ENCODE measurements at places on chromosomes 1 and 21.

DNA sequence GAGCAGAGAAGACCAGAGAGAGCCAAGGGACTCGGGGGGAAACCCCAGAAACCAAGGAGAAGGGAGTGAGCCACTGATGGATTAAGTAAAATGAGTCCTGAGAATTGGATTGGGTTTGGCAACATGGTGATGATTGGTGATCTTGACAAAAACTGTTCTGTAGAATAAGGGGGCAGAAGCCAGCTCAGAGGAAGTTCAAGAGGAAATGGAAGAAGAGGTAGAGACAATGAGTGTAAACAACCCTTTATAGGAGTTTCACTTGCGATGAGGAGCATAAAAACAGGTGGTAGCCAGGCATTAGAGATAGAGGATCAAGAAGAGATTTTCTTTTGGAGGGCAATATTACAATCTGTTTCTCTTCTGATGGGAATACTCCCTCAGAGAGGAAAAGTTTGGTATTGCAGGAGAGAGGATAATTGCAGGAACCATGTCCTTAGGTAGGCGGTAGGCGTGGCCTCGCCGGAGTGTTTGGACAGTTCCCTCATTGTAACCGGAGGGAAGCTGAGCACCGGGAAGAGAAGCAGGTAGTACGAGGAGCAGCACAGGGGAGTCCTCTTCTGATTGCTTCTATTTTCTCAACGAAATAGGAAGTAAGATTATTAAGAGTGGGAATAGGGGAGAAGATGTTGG is 68.4 kb upstream of the TENT5C start:
- no peak for DNase-seq

DNA sequence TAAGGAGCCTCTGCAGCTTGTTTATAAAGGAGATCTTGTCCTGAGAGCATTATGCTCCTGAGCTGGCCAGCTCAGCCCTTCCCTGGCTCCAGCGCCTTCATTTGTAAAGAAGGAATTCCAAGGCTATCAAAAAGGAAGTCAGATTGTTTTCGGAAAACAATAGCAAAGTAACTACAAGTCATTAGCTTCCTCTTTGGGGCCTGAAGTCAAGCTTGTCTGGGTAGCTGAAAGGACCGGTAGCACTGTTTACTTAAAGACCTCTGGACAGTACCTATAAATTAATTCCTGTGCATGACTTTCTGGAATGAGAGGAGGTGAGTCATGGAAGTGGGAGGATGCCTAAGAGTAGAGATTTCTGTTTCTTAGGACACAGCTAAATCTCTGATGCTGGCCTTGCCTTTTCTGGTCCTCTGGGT is 20.7 kb upstream of the GJA5 start:
- DNase-seq, result no peak

DNA sequence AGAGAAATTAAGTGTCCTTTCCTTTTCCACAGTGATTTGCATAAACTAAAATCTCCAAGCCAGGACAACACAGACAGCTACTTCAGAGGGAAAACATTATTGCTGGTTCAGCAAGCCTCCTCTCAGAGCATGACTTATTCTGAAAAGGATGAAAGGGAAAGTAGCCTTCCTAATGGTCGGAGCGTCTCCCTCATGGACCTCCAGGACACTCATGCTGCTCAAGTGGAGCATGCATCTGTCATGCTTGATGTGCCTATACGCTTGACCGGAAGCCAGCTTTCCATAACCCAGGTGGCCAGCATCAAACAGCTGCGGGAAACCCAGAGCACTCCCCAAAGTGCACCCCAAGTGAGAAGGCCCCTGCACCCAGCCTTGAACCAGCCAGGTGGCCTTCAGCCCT is 39.1 kb downstream of the CLEC20A start:
- no peak for DNase-seq

DNA sequence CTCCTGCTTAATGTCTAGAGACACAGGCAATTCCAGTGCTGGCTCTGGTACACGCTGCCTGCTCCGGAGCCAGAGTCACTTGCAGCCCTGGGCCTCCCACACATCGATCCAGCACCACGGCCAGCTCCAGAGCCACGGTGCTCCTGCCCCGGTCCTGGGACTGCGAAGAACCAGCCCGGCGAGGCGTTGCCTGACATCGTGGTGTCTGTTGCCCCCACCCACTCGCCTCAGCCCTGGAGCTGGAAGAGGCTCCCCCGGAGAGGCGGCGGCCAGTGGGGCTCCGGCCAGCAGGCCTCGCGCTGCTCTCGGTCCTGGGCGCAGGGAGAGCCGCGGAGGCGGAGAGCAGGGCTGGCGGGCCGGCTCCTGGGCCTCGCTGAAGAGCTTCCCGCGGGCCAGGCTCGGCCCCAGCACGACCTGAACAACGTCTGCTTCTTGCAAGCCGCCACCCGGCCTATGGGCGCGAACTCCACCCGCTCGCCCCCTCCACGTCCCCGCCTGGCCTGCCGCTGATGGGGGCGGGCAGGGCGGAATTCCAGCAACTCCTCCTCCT is 364.8 kb downstream of the CEP170 start:
- DNase-seq, result peak; percentile 48

- DNase-seq, result no peak
Observed at GRCh38 chr21:42467140-42467983, 28.7 kb downstream of the RSPH1 start.

DNA sequence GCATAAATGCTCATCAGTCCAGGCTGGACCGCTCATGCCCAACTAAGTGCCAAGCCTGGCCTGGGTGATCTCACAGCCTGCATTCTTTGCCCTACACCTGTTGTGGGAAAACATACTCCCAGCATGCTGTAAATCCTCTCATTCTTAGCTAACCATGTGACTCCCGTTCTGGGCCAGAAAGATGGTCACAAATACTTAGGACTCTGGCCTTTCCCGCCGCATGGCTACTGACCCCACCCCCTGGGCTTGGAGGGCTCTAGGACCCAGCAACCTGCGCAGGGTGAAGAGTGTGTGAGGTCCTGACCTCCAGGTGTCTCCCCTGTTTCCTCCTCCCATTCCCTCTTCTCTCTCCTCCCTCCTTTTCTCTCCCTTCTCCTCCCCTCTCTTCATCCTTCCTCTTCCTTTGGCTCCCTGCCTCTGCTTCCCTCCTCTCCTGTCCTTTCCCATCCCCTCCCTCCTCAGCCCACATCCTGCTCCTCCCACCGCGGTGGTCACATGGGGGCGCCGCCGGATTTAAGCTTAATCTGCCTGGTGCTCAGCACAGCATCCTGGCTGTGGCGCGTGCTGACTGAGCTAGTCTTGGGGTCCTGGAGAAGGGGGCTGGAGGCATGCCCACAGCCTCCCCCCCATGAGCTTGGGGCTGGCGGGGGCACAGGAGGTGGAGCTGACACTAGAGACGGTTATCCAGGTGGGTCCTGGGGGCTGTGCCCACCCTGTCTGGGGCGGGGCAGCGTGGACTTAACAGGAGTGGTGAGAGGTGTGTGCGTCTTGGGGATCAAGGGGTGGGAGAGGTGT is at the start of gene CROCC:
Gene CROCC (plus strand): TSS at position 541 of the 795 bp plus-strand sequence. CDS start 88 bp downstream, at position 629.
- DNase-seq, result peak; percentile 69

GRCh38 chr1:155834296-155834926 is 22.6 kb downstream of the GON4L start:
- DNase-seq, result no peak

DNA sequence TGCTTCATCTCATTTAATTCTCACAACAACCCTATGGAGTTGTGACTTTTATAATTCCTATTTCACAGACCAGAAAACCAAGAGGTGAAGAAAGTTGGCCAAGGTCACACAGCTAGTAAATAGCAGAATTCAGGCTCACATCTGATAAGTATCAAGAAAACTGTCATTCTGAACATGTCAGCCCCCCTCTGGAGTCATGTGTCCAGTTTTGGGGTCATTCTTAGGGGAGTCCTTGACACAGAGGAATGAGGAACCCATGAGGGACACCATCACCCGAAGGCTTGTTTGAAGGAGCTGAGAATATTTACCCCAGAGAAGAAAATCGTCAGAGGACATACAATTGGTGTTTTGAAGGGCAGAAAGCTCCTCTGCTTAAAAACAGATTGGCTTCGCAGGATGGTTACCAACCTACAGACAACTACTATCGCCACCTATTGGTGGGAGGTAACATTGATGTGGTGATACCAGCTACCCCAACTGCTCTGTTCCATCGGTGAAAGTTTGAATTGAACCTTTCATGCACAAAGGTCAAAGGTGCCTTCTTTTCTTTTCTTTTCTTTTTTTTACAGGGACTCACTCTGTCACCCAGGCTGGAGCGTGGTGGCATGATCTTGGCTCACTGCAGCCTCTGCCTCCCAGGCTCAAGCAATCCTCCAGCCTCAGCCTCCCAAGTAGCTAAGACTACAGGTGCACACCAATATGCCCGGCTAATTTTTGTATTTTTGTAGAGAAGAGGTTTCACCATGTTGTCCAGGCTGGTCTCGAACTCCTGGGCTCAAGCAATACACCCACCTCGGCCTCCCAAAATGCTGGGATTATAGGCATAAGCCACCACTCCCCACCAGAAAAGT is 31.3 kb downstream of the NCMAP start:
- DNase-seq, result peak; percentile 29

DNA sequence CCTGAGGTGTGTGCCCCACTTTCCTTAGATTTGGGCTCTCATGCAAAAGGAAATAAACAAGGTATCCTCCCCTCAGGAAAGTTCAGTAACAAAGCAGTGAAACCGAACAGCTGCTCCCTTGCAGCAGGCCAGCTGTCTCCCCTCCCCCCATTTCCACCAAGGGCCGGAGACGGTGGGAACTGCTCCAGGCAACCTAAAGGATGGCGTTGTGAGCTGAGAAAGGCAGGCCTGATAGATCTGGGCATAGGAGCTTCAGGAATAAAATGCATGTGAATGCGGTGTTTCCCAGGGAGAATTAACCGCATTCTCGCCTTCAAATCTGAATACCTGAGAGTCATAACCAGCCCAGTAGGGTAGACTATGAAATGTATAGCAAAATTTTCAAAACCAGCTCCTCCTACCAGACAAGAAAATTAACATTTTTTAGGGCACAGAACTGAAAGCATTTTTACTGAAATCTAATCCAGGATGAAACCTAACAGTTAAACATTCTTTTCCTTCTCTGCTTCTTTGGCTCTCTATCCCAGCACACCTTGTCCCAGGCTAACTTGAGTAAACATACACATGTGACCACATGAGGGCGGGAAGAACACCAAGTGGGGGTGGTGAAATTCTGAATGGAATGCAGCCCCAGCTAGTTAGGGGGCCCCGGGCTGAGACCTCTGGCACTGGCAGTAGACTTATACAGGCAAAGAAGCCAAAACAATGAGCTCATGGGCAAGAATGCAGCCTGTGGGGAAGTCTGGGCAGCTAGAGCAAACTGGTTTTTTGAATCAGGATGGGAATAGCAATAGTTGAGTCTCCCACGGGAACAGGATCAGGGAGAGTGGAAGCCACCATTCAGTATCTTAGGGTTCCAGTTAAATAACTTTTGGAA is 11.5 kb downstream of the MCL1 start:
- peak; percentile 78 for DNase-seq

GRCh38 chr1:234730770-234731568 is 121.0 kb upstream of the IRF2BP2 start:
- DNase-seq, result no peak

- DNase-seq, result no peak
Observed at GRCh38 chr1:18819203-18819602, 40.3 kb downstream of the TAS1R2 start.

DNA sequence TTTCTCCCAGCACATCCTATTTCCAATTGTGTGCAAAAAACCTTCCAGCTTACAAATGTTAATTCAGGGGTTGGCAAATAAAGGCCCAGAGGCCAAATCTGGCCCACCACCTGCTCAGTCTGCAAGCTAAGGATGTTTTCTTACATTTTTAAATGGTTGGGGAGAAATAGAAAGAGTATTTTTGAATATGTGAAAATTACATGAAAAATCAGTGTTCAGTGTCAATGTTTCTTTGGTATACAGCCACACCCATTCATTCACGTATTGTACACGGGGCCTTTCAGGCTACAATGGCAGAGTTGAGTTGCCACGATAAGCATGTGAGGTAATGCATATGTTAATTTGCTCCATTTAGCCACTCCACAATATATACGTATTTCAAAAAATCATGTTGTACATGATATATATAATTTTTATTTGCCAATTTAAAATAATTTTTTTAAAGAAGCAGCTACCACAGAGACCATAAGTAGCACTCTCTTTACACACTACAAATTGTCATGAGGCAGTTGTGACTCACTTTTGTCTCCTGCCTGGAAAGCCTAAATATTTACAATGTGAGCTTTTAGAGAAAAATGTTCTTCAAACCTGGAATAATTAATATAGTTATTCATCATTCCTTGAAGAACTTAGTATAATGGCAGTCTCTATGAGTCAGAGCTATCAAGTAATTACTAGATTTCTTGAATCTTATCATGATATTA is 189.6 kb downstream of the SMYD3 start:
- no peak for DNase-seq

DNA sequence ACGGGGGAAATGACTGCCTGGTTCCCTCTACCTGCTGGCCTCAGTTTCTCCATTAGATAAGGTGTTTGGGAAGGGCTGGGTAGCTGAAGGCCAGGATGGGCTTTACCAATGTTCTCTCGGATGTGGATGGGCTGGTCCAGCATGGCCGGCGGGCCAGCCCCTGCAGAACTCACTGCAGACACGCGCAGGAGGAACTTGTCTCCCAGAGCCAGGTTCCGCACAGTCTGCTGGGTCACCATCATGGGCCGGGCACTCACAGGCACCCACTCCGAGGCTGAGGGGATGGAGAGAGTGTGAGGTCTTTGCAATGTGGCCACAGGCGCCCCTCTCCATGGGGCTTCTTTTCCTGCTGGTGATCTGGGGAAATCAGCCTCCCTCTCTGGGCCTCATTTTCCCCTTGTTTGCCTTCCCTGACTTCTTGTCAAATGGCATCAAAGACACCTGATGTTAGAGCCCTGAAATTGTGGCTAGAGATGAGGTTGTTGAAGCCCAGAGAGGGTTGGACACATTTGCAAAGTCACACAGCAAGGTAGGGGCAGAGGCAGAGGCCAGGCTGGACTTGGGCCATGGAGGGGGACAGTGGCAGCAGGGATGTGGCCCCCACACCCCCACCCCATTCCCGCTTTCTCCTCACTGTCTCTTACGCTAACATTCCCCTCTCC is 1.2 kb downstream of the MYBPH start:
- no peak for DNase-seq

DNA sequence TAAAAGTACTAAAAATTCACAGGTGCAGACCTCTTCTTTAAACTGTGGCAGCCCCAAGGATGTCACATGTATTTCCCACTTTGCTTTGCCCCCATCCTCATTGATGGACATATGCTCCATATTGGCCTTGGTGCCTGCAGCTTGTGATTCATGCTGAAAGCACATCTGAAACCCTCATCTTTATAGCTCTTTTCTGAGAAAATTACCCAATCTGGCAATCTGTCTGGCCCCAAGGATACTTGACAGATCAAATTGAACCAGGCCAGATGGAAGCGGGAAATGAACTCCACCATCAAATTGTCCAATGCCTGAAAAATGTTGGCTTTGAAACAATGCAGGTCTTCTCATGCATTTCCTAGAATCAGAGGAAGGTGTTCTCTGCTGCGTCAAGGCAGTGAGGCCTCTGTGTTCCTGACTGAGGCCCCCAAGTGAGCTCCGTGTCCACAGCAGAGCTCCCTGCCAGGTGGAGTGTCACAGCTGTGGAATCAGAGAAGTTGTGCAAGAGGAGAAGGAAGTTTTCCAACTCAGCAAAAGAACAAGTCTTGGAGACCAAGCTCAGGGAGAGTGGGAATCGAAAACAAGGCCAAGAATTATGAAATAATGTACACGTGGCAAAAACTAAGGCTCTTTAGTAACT is 323.7 kb downstream of the PLPP3 start:
- DNase-seq, result no peak

Data from right kidney (tissue), 9 donors.